ENCODE measurements at places on chromosomes 1 and 21.

- DNase-seq, result no peak
Observed at GRCh38 chr1:212518188-212519054, 85.7 kb downstream of the NENF start.

GRCh38 chr1:9292361-9293240 lies at the start of gene SPSB1:
TSS of gene SPSB1 (plus strand) at chr1:9292894. CDS start at chr1:9355892, 62,998 bp downstream.
- peak; percentile 77 for DNase-seq

- DNase-seq, result no peak
Observed at GRCh38 chr1:164308101-164308500, 250.9 kb upstream of the PBX1 start.

- peak; percentile 15 for DNase-seq
Observed at GRCh38 chr1:207883660-207884250, 27.2 kb downstream of the CD34 start.

GRCh38 chr1:16324456-16324890 lies 27.8 kb downstream of the FBXO42 start:
- DNase-seq, result no peak

DNA sequence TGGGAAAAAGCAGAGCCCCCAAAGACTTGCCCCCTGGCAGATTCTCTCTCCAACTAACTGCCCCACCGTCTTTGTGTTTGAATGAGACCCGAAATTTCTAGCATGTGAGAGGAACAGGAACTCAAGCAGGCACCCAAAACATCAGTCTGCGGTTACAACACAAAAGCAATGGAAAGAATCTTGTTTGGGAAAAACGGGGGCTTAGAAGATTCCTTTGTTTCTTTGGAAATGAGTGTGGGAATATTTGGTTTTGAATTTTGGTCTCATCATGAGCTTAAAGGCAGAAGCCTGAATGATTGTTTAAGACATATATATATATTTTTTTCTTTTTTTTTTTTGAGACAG lies 188.9 kb upstream of the TMEM51 start:
- no peak for DNase-seq

DNA sequence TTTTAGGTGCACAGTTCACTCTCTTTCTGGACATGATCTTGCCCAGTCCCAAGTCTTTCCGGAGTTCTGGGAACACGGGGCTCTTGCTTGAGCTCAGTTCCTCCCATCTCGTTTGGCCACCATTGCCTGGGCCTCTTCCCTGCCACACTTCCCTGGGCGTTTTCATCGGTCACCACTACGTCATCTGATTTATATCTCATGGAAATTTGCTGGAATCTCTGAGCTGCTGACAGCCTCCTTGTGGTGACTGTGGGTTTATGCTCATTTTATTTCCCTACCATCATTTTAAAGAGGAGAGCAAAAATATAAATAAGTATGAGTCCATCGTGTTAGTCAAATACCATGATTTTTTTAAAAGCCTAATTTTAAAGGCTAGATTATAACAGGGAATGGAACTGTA lies 449.1 kb upstream of the KAZN start:
- DNase-seq, result no peak

- DNase-seq, result no peak
Observed at GRCh38 chr21:32015461-32016139, 142.8 kb downstream of the HUNK start.

GRCh38 chr1:182259229-182259872 lies 132.2 kb downstream of the GLUL start:
- DNase-seq, result peak; percentile 49

- no peak for DNase-seq
Observed at GRCh38 chr1:101190441-101190840, 46.4 kb upstream of the S1PR1 start.

- no peak for DNase-seq
Observed at GRCh38 chr1:8540261-8540941, 222.5 kb downstream of the SLC45A1 start.

DNA sequence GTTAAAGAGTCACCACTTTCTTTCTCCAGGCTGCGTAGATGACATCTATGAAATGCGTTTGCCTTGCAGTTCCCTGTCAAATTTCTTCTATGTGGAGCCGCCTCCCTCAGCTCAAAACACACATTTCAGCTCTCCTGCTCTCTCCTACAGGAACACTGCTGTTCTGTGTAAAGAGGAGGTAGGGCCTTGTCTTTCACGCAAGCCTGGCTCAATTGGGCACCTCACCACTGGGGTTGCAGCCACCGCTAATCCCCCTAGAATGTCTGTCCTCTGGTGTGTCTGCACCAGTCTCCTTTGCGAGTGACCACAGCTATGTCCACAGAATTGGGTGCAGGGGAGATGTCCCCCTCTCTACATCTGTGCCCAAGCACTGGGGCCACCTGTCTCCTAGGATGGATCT lies 31.8 kb upstream of the CFHR4 start:
- no peak for DNase-seq

- no peak for DNase-seq
Observed at GRCh38 chr21:36470294-36470693, 9.6 kb downstream of the CLDN14 start.

DNA sequence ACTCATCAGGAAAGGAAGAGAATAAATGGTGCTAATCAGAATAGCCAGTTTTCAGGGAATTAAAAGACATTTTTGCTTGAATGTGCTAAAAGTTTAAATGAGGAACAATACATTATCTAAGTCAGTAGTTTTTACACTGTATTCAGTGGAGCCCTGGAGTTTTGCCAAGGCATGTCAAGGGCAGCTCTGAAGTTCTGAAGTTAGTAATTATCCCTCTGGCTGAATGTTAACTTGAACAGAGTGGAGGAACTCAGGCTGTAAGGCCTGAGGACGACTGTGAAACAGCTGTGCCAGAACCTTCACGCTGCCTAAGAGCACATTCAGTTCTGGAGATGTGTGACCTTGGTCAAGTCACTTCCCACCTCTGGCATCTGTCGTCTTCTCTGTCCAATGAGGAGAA lies 68.1 kb downstream of the EDEM3 start:
- DNase-seq, result no peak

GRCh38 chr1:156074661-156075060 lies 7.6 kb downstream of the MEX3A start:
- DNase-seq, result no peak

DNA sequence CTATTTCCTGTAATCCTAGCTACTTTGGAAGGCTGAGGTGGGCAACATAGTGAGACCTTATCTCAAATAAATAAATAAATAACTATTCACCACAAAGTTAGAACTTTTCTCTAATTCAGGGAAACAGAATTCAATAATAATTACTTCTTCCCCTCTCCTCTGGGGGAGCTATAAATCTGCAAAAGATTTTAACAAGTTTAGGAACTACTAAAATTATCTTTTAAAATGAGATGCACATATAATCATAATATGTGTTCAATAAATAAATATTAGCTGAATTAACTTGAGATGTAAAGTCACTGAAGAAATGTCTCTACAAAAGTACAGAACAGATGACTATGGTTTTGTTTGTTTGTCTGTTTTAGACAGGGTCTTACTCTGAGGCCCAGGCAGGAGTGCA lies 14.1 kb downstream of the WDR47 start:
- peak; percentile 10 for DNase-seq

GRCh38 chr1:51833700-51834099 lies 44.8 kb downstream of the NRDC start:
- DNase-seq, result no peak

GRCh38 chr1:11585389-11585788 lies 68.8 kb downstream of the FBXO2 start:
- no peak for DNase-seq

- DNase-seq, result peak; percentile 74
Observed at GRCh38 chr1:232923739-232924386, 26.5 kb upstream of the NTPCR start.

- DNase-seq, result peak; percentile 52
Observed at GRCh38 chr1:35577071-35577998, 4.2 kb downstream of the TFAP2E start.

- no peak for DNase-seq
Observed at GRCh38 chr1:12451560-12451900, 166.5 kb downstream of the DHRS3 start.

DNA sequence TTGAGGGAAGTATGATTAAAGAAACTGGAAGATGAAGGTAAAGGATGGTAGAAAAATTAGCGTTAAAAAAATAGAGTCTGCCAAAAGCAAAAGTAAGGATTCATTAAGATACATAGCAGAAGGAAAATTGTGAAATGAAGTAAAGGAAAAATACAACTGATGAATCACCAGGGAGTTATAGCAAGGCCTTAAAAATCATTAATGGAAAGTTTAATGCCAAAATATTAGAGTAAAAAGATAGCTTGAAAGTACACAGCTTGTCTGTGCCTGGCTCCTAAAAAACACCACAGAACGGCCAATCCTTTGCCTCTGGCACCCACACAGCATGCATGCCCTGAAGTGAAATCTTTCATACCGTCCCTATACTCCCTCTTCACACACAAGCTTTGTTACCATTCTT lies 66.9 kb upstream of the APOBEC4 start:
- no peak for DNase-seq

GRCh38 chr1:234599617-234600417 lies 10.2 kb downstream of the IRF2BP2 start:
- peak; percentile 76 for DNase-seq

- DNase-seq, result no peak
Observed at GRCh38 chr1:21027805-21028204, 148.9 kb downstream of the EIF4G3 start.

- DNase-seq, result no peak
Observed at GRCh38 chr1:92376345-92376744, 77.5 kb downstream of the RPAP2 start.

GRCh38 chr1:220711056-220711809 lies 21.1 kb downstream of the C1orf115 start:
- DNase-seq, result no peak

GRCh38 chr1:219467524-219467923 lies 145.4 kb downstream of the ZC3H11B start:
- DNase-seq, result no peak

DNA sequence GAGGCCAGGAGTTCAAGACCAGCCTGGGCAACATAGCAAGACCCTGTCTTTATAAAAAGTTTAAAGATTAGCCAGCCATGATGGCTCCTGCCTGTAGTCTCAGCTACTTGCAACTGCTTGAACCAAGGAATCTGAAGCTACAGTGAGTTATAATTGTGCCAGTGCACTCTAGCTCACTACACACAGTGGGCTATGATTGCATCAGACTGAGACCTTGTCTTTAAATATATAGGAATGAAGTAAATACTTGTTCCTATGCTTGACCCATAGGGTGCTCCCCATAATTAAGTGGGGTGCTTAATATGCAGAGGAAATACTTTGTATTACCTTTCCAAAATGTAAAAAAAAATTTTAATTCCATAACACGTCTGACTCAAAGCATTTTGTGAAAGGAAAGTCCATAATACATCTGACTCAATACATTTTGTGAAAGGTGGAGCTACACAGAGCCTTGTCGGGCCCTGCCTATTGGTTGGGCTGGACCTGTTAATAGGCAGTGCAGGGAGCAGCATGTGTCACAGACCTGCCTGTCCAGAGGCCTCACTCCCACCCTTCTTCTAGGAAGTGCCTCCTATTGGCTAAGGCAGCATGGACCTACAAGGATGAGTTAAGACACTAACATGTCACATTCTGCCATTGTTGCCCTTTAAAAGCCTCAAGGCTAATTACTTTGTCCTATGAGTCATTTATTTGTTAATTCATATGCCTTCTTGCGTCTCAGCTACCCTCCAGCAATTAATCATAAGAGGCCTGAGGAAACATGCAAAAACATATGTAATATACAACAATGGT lies 33.6 kb downstream of the CD58 start:
- no peak for DNase-seq

GRCh38 chr1:201487742-201488141 lies 18.8 kb upstream of the PHLDA3 start:
- no peak for DNase-seq

- DNase-seq, result no peak
Observed at GRCh38 chr1:78716186-78716585, 66.6 kb downstream of the IFI44 start.

DNA sequence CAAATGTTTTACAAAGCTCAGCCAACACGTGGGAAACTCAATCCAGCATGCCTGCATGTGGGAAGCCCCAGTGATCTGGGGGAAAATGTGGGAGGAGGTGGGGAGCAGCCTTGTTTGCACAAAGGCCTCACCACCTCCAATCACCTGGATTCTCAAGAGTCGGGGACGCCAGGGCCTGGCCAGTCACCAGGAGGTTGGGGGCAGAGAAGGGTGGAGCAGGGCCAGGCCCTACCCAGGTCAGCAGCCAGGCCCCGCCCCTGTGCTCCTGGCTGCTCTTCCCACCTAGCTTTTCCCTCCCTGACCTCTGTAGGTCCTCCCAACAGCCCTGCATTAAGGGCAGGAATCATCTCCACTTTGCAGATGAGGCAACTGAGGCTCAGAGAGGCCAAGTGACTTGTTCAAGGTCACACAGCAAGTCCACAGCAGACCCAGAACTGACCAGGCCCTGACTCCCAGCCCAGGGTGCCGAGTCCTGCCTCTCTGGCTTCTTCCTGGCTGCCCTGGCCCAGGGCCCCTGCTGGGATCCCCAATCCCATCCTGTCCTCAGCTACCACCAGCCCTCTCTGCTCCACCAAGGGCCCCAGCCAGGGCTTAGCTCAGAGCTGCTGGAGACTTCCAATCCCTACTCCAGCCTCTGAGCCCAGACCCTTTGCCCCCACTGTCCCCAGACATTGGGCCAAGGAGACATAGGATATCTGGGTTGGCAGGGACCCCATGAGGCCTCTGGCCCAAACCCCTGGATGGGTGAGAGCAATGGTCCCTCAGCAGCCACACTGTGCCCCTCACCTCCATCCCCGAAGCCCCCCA lies 508.6 kb downstream of the PTPRU start:
- DNase-seq, result no peak

GRCh38 chr1:201408176-201408833 lies 9.2 kb upstream of the LAD1 start:
- peak; percentile 50 for DNase-seq

DNA sequence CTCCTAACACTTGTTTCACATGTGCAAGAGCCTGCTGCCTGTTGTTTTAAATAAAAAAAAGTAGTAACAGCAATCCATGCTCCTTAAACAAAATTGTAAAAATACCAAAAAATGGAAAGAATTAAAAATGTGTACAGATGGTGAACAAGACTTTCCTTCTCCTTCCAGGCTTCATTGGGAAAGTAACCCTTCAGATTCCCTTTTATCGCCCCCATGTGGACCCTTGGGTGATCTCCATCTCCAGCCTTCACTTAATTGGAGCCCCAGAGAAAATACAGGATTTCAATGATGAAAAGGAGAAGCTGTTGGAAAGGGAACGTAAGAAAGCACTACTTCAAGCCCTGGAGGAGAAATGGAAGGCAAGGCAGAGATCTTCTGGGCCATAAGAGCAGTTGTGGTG lies 14.2 kb downstream of the VPS13D start:
- DNase-seq, result peak; percentile 27

GRCh38 chr1:54973205-54973921 lies 7.1 kb upstream of the TMEM61 start:
- no peak for DNase-seq

GRCh38 chr21:46111857-46112724 lies 14.2 kb downstream of the COL6A2 start:
- DNase-seq, result no peak

- DNase-seq, result no peak
Observed at GRCh38 chr1:178688244-178688643, 36.8 kb upstream of the RALGPS2 start.

- no peak for DNase-seq
Observed at GRCh38 chr21:42837421-42838211, 41.7 kb downstream of the WDR4 start.

GRCh38 chr1:206557636-206558473 lies 50.5 kb downstream of the RASSF5 start:
- DNase-seq, result peak; percentile 53

Measured in CD4-positive, alpha-beta T cell treated with Interferon alpha-2 for 1 hour (primary cell).